ACHN (cell line): ENCODE measurements at places on chromosomes 6 and 20.

- no peak for DNase-seq
Observed at GRCh38 chr20:15333170-15333569, 995.8 kb upstream of the FLRT3 start.

DNA sequence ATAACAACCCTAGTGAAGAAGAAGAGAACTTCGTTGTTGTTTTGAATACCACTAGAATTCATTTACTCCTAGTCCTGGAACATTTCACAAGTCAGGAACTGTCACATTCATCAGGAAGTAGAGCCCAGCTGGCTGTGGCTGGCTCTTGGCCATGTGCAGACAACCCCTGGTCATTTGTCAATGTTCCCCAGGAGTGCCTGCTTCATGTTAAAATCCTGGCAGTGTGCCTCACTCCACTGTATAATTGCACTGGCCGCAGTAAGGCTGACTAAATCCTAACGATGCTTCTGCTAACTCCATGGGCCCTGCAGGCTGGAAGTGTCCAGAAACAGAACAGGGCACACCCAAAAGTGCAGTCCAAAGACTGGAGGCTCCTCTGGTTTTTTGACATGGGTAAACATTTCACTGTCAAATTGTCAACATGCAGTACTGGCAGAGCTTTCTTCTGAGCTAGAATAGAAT is 41.5 kb upstream of the ADGRF1 start:
- DNase-seq = no peak

DNA sequence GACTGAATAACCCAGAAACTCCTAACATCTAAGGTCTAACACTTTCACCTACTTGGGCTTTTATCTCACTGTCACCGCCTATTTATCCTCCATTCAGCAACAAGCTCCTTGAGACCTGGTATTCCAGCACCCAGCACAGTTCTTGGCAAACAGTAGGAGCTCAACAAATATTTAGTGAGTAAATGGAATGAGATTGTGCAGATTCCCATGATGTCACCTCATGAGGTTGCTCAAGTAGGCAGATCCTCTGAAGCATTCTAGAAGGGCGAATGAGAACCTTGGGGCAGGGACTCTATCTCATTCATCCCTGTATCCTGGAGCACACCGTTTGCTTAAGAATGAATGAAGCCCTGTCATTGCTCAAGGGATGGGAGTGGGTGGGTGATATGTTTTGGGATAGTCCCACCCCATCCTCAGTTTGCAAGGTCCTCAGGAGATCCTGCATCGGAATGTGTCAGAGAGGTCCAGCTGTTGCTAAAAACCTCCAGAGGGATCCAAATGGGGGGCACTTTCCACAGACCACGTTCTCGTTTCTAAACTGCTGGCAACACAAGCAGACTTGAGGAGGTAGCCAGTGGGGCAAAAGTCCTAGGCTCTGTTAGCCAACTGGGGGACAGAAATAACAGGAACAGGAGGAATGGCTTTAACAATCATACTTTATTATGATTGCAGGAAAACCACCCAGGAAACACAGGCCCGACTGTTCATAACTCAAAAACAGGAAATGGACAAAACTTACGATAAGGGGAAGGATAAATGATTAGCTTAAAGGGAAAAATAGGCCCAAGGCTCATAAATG is 42.0 kb downstream of the EDN1 start:
- DNase-seq = no peak

GRCh38 chr6:56650191-56650590 is 7.5 kb upstream of the DST start:
- no peak for DNase-seq

DNA sequence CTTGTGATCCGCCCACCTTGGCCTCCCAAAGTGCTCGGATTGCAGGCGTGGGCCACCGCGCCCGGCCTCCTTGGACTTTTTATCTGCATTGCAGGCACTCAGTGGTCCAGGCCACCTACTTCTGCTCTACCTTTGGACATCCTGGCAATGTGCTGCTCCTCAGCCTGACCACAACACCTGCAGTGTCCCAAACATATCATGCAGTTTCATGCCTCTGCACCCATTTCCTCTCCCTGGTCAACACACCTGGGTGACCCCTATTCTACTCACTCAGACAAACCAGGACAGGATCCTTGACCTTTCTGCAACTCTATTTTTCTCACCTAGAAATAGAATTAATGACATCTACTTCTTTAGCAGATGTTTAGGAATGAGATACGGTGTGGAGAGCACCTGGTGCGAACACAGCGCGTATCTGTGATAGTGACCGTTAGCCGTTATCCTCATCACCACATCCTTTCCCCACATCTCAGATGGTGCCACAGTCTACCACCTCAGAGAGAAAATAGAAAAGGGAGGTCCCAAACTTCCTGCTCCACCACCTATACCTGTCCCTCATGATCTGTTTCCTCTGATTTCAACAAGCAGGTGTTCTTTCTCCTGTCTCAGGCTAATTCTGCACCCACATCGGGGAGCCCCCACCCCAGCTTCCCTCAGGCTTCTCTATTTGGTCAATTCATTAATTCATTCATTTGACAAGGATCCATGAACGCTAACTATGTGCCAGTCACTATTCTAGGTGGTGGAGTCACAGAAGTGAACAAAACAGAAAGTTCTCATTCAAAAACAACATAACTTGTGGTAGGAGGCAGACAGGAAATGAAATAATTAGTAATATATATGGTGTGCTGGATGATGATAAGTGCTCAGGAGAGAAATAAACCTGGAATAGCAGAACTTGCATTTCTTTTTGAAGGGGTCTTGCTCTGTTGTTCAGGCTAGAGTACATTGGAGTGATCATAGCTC is 4.3 kb upstream of the BTN3A2 start:
- DNase-seq = no peak

- DNase-seq = no peak
Observed at GRCh38 chr6:14717307-14717706, 528.6 kb upstream of the JARID2 start.

- no peak for DNase-seq
Observed at GRCh38 chr6:73134588-73134987, 90.7 kb downstream of the KHDC1L start.
